NT2/D1 (cell line): ENCODE measurements at places on chromosomes 1 and 21.
A peak's percentile ranks its signal among the peaks of the same experiment; 100 is the strongest.

DNA sequence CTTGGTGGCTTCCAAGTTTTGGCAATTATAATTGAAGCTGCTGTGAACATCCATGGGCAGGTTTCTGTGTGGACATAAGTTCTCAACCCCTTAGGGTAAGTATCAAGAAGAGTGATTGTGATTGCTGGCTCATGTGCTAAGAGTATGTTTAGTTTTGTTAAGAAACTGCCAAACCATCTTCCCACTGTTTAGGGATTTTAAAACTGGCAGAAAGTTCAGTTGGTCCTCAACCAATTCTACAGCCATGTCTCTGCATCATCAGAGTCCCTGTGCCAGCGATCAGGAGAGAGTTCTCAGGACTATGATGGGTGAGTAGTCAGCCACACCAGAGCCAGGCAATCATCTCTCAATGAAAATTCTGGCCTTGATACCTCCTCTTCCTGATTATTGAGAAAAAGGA lies 193.8 kb downstream of the ZC3H11B start:
- no peak for DNase-seq

DNA sequence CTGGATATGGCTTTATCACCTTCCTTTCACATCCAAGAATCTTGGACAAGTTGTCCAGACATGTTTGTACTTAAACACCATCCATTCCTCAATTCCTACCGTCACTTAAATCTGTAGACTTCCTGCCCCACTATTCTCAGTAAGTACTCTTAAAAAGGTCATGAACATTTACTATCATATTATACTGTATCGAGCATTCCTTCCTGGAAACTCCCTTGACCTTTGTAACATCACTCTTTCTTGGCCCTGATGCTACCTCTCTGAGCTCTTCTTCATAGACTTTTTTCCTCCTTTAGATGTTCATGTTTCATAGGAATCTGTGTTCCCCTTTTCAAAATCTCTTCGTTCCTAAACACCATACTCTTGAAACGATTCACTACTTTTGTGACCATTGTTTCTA lies 15.5 kb downstream of the BLZF1 start:
- DNase-seq, result no peak

DNA sequence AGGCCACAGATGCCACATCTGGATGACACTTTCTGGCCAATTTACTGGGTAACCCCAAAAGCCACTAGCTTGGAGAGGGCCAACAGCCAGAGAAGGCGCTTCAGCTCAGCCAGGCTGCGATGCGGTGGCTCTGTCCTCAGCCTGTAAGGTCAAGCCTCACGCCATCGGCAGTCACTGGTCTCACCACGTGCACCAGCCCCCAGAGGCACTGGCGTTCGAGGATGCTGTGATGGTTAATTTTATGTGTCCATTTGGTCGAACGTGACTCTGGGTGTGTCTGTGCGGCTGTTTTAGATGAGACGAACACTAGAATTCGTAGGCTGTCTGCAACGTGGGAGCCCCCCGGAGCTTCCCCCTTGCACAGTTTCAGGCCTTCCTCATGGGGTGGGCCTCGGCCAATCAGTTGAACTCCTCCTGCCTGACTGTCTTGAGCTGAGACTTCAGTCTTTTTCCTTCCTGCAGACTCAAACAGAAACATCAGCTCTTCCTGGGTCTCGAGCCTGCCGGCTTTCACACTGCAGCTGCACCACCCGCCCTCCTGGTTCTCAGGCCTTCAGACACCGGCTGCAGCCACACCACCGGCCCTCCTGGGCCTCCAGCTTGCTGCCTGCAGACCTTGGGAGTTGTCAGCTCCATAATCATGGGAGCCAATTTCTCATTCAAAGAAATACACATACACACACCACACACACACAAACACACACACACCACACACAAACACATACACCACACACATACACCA lies 41.6 kb upstream of the SLC45A1 start:
- DNase-seq, result no peak

DNA sequence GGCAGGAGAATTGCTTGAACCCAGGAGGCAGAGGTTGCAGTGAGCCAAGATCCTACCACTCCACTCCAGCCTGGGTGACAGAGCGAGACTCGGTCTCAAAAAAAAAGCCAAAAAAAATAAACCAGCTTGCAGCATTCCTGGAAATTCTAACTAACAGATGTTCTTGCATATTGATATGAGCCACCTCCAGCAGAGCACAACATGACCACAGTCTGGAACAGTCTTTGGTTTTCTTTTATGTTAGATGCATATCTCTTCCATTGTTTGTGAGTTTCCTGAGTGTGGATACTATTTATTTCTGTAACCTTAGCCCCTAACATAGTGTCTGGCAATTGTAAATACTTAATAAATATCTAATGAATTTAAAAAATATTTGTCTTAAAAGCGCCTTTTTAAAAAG lies 23.9 kb downstream of the IFNAR1 start:
- DNase-seq, result no peak

- DNase-seq, result no peak
These were observed 18.8 kb downstream of the RNF220 start for GRCh38 chr1:44423591-44424537.

DNA sequence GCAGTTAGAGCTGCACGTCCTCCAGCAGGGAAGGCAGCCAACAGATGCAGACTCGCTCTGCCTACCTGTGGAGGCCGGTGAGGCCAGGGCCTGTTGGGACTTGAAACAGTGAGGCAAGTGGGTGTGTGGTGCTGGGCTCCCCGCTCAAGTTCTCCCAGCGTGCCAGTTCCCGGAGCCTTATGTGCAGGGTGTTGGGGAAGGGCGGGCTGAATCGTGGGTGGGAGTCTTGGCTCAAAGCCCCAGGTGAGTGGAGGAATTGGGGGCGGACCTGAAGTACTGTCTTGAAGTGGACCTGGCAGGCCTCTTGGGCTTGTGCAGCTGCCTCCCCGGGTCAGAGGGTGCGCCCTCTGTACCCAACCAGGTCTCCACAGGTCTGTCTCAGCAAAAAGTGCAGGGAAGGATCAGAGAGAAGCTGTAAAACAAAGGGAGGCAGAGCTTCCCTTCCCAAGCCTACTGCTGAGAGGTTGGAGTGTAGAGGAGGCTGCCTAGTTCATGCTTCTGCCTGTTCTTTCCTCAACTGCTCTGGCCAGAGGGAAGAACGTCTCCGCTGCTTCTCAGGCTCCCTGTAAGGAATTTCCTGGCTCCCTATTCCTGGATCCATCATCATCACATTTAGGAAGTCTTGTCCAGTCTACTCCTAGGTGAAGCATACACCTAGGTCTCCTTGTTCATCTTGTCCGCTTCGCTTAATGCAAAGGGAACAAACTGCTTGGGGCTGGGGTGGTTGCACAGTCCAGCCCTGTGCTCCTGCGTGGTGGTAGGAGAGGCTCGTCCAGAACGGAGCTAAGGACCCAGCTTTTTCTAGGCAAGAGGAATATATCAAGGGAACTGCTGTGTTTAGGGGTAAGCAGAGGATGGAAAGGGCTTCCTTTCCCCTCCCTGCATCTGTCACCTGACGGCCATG lies 14.9 kb downstream of the UTP11 start:
- no peak for DNase-seq

- DNase-seq, result no peak
These were observed 170.1 kb downstream of the TRABD2B start for GRCh38 chr1:47827109-47827508.

GRCh38 chr1:230109895-230110667 lies 43.0 kb downstream of the GALNT2 start:
- DNase-seq, result no peak

- DNase-seq, result no peak
These were observed 126.1 kb upstream of the KIAA1614 start for GRCh38 chr1:180786624-180787023.

- no peak for DNase-seq
These were observed 5.8 kb downstream of the IFI16 start for GRCh38 chr1:159015440-159015909.

DNA sequence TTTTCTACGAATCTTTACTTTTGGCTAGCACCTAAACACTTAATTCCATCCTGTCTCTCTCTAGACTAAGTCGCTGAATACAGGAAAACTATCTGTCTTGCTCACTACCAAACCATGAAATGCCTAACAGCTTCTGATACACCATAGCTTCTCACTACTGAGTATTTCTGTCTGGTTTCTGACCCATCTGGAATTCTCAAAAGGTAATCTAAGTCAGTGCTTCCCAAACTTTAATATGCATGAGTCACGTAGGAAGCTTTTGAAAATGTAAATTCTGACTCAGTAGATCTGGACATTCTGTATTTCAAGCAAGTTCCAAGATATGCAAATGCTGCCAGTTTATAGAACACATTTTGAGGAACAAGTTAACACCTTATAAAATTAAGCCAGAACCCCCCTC lies 9.2 kb upstream of the OVGP1 start:
- DNase-seq, result no peak

- DNase-seq, result peak; percentile 44
These were observed at the start of gene SH3D21 for GRCh38 chr1:36306210-36306901. Gene SH3D21 (plus strand): TSS chr1:36306368. CDS start chr1:36306421, 53 bp downstream.

DNA sequence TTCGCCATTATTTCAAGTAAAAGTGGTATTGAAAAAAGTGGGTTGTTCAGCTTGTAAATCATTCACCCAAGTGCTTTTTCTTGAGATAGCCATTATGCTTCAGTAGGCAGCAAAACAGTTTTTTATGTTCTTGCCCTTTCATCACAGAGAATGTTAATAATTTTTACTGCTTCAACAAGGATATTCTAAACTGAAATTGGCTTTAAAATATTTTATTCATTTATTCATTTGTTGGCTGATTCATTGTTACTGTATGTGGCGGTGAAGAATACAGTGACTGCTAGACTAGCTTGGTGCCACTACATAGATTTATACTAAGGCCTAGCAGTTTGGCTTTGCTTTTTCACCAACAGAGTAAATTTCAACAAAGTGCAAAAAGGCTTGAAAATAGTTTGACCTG lies 121.5 kb downstream of the OLFML2B start:
- no peak for DNase-seq

GRCh38 chr1:228902781-228903433 lies 167.6 kb downstream of the RHOU start:
- DNase-seq, result no peak

DNA sequence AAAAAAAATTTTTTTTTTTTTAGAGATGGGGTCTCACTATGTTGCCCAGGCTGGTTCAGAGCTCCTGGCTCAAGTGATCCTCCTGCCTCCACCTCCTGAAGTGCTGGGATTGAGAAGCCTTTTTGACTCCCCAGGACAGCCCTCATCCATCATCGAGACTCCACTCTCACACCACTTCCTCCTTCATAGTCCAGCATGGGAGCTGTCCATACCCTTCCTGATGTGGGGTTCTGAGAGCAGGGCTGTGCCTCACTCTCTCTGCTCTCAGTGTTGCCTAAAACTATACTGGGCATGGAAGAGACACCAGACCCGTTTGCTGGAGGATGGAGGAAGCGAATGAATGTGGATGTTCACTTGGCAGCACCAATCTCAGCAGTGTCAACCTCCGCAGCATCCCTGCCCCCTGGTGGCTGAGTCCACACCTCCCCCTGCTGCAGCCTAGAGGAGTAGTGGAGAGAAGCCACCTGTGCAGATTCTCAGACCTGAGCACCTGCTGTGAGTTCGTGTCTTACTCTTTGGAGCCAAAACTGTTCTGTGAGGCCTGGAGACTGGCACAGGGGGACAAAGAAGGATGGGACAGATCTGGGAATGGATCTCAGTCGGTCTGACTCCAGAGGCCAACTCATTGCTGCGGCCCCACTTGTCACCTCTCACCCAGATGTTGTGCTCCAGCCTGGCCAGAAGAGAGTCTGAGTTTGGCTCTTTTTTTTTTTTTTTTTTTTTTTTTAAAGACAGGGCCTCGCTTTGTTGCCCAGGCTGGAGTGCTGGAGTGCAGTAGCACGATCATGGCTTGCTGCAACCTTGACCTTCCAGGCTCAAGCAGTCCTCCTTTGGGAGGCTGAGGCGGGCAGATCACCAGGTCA lies 17.7 kb downstream of the TINAGL1 start:
- peak; percentile 72 for DNase-seq

DNA sequence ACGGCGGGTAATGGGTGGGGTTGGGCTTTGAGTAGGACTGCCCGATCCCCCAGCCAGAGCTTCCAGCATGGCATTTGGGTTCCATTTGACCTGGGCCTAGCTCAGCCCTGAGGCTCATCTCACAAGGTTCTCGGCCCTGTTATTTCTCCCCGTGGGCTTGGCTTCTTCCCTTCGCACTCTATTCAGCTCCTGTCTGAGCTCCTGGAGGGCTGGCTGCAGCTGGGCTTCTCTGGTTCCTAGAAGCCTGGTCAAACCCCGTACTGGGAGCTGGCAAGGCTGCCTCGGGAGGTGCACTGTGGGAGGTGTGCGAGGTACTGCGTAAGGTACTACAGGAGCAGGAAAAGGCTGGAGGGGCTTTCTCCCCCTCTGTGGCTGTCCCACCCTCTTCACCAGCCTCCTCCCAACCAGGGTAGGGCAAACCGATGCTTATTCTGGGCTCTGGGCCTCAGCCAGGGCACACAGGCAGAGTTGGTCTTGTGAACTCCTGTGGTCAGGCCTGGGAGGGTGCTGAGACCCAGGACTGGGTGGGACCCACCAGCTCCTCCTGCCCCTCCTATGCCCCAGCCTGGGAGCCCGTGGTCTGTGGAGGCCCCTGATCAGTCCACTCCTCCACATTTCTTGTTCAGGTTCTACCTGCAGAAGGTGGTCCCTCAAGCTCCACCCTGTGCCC lies 814 bp downstream of the A3GALT2 start:
- DNase-seq, result no peak

GRCh38 chr1:94599095-94599813 lies 57.7 kb upstream of the F3 start:
- no peak for DNase-seq

DNA sequence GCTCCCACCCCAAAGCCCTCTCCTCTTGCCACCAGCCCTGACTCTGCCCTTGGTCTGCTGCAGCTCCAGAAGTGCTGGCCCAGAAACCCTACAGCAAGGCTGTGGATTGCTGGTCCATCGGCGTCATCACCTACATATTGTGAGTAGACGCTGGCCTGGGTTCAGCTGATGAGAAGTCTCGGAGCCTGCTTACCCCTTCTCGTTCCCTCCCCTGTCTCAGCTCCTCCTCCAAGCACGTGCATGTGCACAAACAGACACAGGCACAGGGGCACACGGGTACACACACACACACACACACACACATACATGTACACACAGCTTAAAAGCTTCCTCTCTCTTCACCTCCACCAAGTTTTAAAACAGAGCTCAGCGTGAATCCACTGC lies 24.3 kb downstream of the CAMK1G start:
- no peak for DNase-seq

DNA sequence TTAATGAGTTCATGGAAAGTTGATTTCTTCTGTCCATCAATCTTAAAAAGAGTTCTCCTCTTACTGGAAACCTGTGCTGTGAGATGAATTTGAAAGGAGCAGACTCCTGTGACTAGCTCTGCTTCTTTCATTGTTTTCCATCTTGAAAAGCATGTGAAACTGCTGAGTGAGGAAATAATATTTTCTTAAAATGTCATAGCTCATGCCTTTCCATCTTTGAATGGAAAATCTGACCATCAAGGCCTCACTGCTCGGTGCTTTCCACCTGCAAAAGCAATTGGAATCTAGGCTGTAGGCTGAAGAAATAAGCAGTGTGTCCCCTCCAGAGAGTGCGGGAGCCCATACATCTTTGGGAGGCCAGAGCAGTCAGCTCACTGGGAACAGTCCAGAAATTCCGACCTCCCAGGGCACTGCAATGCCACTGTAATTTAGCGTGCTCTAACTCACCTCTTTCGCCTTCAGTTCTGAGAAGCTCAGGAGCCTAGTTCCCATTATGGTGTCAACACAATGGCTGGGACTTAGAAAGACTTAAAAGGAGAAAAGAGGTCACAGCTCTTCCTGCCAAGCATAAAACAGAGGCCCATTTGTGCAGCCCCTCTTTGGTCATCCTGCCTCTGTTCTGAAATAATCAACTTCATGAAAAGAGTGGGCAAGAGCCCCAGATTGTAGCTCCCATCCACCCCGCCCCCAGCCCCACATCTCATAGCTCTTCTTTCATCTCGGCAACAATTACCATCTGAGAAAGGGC lies 50.4 kb upstream of the F3 start:
- no peak for DNase-seq

- DNase-seq, result no peak
These were observed 418.3 kb downstream of the MATN1 start for GRCh38 chr1:30305061-30305460.
